ENCODE measurements at places on chromosomes 4 and X.

- no peak for DNase-seq
These were observed 482.8 kb upstream of the HTR2C start for GRCh38 chrX:114101081-114101480.

DNA sequence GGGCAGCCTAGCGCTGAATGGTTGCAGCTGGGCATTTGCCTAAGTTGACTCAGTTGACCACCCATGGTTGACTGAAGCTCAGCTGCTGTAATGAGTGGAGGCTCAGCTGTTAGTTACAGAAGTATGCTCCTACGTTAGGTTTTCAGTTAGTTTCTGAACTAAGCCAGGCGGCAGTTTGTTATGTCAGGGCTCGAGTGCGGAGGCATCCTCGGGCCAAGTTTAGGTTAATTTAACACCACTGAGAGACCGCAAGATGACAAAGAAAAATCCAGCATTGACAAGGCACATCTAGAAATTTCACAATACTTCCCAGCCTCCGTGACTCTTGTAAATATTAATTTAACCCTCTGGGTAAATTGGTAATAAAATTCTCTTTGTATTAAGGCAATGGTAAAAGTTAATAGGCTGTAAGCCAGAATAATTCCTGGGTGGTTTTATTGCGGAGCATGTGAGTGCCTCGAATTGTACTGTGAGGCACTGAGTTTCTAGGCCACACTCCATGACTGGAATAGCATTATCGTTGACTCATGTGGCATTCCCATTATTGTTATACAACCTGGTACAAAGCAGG, 33.1 kb upstream of the CDKN2AIP start:
- DNase-seq = no peak

- DNase-seq = no peak
These were observed 66.5 kb downstream of the MAMLD1 start for GRCh38 chrX:150429594-150429993.

- DNase-seq = no peak
These were observed 128.9 kb upstream of the TRPC5 start for GRCh38 chrX:112211459-112211858.

- DNase-seq = no peak
These were observed at the start of gene SMS for GRCh38 chrX:21940356-21940829. Gene SMS, plus strand, starts transcription at chrX:21940709. Its CDS starts 116 bp downstream, at chrX:21940825.

DNA sequence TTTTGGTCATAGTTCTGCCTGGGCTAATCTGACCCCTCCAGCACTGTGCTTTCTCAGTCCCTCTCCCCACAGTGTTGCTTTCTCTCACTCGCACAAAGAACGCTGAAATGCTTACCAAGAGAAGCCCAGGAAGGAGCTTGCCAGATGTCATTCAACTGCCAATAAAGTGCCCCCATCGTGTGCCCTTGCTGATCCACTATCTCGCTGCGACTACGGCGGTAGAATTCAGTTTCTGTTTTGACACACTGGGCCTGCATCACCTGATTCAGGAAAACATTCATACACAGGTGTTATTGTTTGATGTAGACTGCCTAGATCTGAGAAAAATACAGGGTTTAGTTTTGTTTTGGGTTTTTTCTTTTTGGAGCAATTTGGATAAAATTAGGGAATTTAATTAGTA, 121.2 kb downstream of the MANBA start:
- DNase-seq = no peak

- peak; percentile 19 for DNase-seq
These were observed 672 bp downstream of the TCEAL3 start for GRCh38 chrX:103608306-103608963.

GRCh38 chr4:145843148-145843547, 95.5 kb downstream of the ZNF827 start:
- DNase-seq = no peak

DNA sequence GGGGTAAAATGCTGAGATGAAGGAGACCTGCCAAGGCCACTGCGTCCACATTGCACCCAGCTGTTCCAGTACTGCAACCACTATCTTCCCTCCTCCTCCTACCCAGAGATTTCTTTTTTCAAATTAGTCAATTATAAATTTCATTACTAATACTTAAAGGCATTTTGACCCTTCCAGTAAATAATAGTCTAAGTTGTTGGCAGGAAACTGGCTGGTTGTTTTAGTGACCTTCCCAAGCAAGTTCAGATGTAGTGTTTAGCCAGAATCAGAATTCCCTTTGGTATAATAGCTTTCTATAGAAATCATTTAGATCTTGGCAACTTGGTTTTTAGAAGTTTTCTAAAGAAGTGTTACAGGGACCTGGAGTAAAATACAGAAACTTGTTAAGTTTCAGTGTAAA, 66.0 kb downstream of the AASDH start:
- DNase-seq = no peak

- no peak for DNase-seq
These were observed 822.0 kb upstream of the SLIT2 start for GRCh38 chr4:19429684-19430083.

DNA sequence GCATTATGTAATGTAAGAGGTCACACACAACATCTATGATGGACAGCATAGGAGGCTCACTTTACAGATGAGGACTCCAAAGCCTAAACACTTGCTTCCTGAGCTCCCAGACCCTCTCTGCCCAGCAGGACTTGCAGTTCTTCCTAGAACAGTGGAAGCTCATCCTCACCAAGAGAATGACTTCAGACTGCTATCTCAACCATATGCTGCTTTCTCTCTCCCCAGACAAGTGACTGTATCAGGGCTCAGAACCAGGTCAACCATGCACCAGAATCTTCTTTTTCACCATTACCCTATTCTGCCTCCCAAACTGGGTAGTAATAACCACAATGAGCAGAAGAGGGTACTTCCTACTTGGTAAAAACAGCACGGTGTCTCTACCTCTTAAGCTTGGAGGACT, 12.2 kb downstream of the RNF150 start:
- no peak for DNase-seq
